ENCODE measurements at places on chromosomes 3 and 15. TPM values are rescaled to one million over a fixed set of nuclear protein-coding genes. Genes with fewer than 3 reads are reported as not detected.

- no peak for DNase-seq
These were observed 3.0 kb downstream of the IL12A start for GRCh38 chr3:159991591-159991990.

Gene CHST13
- total RNA-seq, result 0.61 TPM

DNA sequence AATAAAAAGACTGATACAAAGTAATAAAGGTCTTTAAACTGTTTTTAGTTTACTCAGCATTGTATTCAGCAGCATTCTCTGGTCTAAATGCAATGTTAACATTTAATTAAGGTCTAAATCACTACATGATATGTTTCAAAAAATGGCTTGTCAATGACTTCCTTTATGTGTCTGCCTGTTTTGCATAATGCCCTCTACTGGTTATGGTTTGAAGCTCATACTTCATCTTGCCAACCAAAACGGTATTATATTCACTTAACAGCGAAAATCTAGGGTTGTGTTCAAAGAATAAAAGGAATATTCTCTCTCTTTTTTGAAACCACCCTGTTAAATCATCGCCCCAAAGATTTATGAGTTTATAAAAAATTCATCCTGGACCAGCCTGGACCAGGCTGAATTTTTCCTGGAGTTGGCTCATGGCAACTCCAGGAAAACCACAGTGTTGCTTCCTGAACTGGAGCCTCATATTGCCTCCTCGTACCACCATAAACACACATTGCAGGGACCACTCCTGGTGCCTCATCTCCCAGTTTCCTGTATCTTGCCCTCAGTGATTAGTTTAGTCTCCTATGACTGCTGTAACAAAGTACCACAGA lies 6.7 kb upstream of the NCEH1 start:
- DNase-seq, result no peak

Gene CP
- total RNA-seq, result 15.4 TPM

DNA sequence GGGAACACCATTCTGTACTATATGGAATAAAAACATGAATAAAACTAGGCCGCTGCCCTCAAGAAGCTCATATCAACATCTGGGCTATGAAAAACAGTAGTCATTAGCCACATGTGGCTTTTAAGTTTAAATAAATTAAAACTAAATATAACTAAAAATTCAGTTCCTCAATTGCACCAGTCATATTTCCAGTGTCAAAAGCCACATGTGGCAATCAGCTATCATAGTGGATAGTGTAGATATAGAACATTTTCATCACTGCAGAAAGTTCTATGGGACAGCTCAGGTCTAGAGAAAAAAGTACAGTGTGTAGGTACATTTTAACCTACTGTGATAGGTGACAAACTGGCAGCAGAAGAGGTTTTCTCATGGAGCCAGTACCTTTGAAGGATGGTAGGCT lies 261.4 kb downstream of the FOXP1 start:
- no peak for DNase-seq

- DNase-seq, result no peak
These were observed 203.9 kb downstream of the NEK10 start for GRCh38 chr3:27165321-27165721.

DNA sequence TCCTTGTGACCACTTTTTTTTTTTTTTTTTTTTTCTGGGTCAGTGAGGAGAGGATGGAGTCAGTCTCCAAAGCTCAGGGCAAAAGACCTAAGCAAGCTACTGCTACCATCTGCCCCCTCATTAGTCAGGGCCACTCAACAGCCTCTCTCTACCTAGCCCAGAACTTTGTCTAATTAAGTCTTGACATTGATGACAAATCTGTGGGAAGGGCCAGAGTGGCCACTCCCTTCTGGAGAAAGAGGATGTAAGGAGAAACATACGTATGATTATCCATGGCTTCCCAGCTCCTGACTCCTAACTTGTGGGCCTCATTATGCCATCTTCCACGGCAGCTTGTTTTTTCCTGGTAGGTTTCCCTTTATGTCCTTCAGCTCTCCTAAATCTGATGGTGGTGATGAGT lies 37.9 kb downstream of the NR1I2 start:
- DNase-seq, result no peak

DNA sequence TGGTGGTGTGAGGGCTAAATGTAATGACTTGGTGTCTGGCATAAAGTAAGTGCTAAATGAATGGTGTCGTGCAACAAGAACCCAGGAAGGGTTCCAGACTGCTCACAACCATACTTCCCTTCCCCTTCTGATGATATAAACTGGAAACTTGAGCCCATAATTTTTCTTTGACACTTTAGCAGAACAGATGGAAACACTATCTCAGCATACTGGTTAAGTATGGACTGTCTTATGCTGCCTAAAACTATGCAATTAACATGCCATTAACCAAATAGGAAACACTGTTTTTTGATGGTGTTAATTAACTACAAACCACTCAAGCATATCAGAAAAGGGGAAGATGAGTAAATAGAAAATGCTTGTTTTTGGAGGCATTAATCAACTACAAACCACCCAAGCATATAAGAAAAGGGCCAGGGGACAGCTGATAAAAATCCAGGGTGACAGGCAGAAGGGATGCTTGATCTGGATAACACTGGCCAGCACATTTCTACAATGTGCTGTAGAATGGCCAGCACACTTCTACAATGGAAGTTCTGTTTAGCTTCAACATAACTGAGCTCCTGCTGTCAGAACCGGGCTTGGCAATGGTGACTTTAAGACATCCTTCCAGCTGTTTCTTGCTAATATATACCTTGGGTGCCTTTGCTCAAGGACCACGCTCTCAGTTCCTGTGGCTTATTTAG lies 85.5 kb upstream of the FAM3D start:
- DNase-seq, result no peak

Gene PTPN9
- total RNA-seq, result 21.9 TPM

Gene CYP1A1
- not detected for total RNA-seq

Gene ASB14
- total RNA-seq, result 0.13 TPM

DNA sequence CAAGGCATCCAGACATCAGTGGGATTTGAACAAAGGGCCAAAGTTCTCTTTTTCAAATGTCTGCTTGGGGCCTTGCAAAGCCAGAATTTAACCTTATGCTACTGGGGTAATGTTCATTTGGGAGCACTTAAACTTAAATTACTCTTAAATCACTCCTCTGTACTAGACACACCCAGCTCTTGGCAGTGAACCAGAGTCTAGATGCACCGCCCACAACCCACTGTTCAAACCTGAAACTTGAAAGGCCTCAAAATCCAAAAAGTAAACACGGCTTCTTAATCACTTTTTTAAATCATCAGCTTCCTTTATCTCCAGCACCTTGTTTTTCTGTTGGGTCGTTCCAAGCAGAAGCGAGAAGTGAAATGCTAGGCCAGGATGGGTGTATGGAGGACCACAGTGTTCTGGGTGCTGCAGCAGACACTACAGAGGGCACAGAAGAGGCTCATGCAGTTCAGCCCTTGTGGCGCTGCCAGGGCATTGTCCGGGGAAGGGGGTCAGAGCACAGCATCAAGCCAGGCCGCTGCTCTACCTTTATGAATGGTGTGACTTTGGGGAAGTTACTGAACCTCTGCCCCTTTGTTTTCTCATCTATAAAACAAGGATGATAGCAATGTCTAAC lies 28.8 kb downstream of the MECOM start:
- DNase-seq, result no peak

- DNase-seq, result no peak
These were observed 39.6 kb downstream of the ADIPOQ start for GRCh38 chr3:186882150-186882524.
